ENCODE measurements at places on chromosomes 6 and 20.

DNA sequence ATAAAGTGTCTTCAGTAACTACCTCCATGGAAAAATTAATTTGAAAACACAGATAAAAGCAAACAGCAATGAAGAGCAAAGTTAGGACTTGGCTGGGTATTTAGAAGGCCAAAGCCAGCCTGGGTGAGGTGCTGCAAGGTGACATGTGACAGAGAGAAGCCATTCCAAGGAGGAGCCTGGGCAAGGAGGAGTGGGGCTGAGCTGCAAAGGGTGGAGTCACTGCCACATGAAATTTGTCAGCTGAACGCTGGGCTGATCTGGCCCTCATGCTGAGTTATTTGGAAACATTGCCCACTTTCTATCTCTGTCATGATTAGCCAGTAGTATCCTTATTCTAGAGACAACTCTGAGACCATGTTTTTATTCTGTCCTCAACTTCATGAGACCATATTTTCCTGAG lies 76.3 kb downstream of the PERP start:
- no peak for DNase-seq

- DNase-seq, result no peak
Observed at GRCh38 chr6:87803791-87804190, 101.8 kb upstream of the AKIRIN2 start.

DNA sequence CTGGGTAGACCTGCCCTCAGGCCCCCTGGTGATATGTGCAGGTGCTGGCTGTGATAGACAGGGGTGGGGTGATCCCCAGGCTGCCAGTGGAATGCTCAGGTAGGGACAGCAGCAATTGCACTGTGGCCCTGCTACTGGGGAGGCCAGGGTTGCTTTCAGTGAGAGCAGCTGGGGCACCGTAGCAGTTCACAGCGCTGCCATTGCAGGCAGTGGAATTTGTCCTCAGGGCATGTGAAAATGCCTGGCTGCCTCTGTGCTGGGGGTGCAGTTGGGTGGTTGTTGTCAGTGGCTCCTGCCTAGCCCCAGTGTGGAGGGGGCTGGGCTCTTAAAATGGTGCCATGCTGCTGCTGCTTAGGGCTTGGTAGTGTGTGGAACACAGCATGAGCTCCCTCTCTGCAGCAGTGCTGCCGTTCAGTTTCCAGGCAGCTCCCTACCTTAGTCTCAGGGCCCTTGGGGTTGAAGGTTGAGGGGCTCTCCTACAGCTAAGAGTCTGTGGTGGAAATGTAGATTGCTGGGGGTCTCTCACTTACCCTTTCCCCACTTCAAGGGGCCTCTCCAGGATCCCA lies 23.6 kb downstream of the GJA10 start:
- no peak for DNase-seq

- DNase-seq, result peak; percentile 76
Observed at GRCh38 chr20:46085179-46085851, 4.4 kb downstream of the NCOA5 start.

- DNase-seq, result peak; percentile 70
Observed at GRCh38 chr6:8080362-8081151, 16.4 kb upstream of the BLOC1S5 start.

- peak; percentile 73 for DNase-seq
Observed at GRCh38 chr6:160386869-160387530, 38.8 kb downstream of the SLC22A3 start.

DNA sequence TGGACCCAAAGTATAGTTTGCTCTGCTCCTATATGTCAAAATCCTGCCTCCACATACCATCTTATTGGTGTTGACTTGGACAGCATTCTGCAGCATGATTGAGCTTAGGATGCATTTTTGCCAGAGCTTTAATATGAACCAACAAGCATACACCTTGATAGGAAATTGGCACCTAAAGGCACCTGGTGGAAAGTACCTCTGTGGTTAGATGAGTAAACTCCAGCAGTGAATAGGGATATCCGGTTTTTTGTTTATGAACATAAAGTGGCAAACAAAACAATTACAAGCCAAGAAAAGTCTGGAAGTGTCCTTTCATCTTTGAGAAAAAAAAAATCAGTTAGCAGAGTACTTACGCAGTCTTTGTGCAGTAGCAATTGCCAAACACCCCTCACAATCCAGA lies 6.2 kb upstream of the CYP24A1 start:
- no peak for DNase-seq

- peak; percentile 27 for DNase-seq
Observed at GRCh38 chr6:29967379-29968010, 25.2 kb downstream of the HLA-A start.

DNA sequence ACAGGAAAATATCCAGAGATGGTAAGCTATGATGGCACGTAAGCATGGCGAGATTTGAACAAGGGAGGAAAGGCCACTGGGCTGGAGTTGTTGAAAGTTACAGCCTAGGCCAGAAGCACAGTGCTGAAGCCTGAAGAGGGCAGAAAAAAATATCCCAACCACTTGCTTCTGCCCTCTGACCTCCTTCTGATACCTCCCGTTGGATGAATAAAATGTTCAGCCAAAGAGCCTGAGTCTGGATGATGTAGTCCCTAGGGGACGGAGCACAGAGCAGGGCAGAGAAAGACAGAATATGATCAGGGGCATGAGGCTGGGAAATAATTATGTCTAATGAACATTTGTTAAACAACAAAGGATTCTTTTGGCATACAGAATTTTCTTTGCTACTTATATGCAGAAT lies 19.7 kb downstream of the KLHL31 start:
- DNase-seq, result no peak

DNA sequence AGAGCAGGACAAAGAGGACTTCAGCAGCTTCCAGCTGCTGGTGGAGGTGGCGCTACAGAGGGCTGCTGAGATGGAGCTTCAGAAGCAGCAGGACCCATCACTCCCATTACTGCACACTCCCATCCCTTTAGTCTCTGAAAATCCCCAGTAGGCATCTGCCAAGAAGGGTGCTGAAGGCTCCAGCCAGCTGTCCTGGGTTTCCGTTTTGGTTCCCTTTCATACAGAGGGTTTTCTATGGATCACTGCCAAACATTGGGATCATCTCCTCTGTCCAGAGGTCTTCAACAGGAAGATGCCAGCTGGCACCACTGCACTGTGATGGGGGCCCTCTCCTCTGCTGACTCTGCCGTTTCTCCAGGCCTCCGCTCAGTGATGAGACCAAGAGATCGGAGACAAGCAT lies 14.3 kb upstream of the RAB5IF start:
- DNase-seq, result no peak

- no peak for DNase-seq
Observed at GRCh38 chr20:58579819-58580473, 64.7 kb upstream of the APCDD1L start.

DNA sequence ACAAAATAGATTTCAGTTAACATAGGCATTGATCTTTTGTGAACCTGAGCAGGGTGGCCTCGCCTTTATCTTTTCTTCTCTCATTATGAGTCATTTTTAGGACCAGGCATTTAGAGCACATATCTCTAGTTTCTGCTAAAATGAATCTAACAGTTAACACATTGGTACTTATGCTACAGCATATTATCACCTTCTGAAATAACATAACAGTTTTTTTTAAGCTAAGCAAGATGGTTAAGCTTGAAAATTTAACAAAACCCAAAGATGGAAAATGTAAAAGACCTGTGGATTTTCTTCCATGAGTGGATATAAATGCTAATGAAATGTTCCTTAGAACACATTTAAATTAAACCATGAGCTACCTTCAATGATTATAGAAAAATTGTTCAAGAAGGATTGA lies 487.1 kb upstream of the RNF217 start:
- no peak for DNase-seq

GRCh38 chr6:26092443-26092842 lies 5.2 kb downstream of the HFE start:
- DNase-seq, result no peak

DNA sequence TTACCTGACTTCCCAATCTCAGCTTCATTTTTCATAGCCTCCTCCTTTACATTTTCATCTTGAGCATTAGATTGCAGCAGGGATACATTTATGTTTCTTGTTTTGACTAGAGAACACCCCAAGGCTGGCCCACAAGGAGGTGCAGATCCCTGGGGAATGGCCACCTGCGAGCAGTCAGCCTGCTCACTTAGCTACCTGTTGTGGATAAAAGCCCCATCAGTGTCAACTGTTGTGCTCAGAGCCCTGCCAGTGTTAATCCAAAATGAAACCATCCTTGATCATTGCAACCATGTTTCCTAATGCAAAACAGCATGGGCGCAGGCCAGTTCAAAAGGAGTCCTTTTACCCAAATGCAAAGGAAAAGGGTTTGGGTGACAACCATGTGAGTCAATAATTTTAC lies 50.8 kb downstream of the CNR1 start:
- DNase-seq, result no peak

GRCh38 chr6:71529769-71530168 lies 241.2 kb downstream of the OGFRL1 start:
- DNase-seq, result no peak

GRCh38 chr6:93059911-93060310 lies 359.4 kb downstream of the EPHA7 start:
- no peak for DNase-seq

- no peak for DNase-seq
Observed at GRCh38 chr6:81656231-81656630, 96.2 kb downstream of the TENT5A start.

- no peak for DNase-seq
Observed at GRCh38 chr6:16420715-16421461, 182.5 kb downstream of the GMPR start.

DNA sequence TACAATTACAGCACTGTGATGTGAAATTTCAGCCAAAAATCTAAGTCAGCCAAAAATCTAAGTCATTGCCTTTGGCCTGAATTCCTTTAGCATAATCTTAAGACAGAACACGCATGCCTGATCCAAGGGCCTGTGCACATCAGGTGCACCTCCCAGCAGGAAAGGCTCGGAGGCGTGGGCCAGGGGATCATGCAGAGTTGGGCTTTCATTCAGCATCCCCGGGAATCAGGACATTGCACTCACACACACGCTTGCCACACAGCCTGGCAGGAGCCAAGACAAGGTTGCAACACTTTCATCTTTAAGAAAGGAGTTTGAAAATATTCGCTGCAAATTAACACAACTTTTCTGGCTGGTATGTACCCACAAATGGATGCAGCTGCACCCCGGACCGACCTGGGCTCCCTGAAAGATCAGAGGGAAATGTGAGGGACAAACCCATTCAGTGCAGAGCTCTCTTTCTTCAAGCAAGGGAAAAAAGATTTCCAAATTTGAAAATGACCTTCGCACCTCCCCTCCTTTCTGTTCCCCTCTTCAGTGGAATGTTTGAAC lies 48.8 kb downstream of the ERMARD start:
- no peak for DNase-seq

DNA sequence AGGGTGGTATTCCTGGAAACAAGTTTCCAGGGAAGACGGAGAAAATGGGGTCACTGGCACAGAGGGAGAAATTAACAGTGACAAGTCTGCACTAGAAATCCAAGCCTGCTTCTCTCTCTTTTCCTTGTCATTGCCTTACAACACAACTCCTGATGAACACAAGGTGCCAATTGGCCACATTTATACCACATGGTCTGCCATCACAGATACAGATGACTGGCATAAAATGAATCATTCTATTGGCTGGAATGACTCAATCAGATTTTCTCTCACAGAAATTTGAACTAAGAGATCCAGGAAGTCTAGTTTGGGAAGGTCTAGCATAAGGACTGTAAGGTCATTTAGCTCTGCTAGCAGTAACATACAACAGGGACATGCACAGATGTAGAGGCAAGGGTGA lies 190.3 kb downstream of the LINC00237 start:
- DNase-seq, result peak; percentile 33

- DNase-seq, result no peak
Observed at GRCh38 chr6:17450397-17450796, 57.0 kb downstream of the CAP2 start.

- DNase-seq, result no peak
Observed at GRCh38 chr20:62804627-62805154, at the start of gene OGFR. TSS of gene OGFR (plus strand) at chr20:62804835. CDS start at chr20:62804860, 25 bp downstream.

DNA sequence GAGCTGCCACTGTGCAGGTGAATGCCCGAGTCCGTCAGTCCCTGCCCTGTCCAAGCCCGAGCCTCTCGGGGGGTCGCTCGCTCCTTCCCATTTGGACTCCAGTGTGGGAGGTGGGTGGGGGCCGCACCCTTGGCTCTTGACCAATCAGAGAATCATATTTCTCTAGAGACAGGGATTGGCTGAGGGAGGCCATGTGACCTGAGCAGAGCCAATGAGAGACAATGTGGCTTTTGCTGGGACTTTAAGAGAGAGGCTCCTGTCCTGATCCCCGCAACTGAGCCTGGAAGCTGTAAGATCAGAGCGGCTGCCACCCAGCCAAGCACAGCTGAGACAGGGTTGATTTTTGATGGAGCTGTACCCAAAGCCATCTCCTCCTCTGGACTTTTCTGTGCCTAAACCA lies 199.3 kb downstream of the TFAP2C start:
- no peak for DNase-seq

DNA sequence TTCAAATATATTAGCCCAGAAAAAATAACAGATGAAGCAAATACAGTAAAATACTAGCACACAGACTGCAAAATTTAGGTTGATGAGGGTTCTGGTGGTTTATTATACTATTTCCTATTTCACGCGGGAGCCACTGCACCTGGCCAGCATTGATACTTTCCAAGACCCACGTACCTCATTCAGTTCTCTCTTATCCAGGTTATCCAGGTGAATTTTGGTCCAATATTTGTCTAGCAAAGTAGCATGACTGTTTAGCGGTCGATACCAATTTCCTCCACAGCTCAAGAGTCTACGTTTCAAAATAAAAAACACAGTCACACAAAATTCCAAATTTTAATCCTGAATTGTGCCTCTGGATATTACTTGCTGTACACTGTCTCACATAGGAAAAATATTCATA lies 34.8 kb downstream of the MDN1 start:
- DNase-seq, result no peak

- DNase-seq, result no peak
Observed at GRCh38 chr6:136304410-136304809, 14.8 kb upstream of the BCLAF1 start.

DNA sequence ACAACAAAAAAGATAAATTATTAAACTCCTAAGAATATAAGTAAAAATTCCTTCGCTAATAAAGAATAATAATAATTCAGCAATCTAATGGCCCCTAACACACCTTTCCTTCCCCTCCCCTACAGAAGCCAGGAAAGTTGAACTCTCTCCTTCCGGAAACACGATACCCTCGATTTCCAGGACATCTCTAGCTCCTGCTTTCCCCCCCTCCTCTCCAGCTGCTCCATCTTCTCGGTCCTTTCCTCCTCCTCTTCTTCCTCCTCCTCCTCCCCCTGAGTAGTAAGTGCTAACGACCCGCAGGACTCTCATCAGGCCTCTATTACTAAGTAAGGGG lies 603 bp downstream of the TASP1 start:
- peak; percentile 44 for DNase-seq

DNA sequence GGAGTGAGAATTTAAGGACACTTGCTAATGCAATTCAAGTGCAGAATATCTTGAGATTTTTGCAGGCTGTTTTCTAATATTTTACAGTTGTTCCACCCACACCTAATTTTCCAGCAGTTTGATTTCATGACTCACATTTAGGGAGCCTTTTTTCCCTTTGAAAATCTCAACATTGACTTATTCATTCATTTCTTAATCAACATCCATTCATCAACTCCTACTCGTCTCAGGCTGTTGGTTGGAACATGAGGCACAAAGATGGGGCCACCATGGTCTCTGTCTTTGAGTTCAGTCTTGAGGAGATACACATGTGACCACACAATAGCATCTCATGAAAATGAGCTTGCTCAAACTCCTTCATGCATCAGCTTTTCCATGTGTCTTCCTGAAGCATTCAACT lies 135.6 kb downstream of the UNC5CL start:
- no peak for DNase-seq

GRCh38 chr6:133977983-133978895 lies 25.2 kb downstream of the TBPL1 start:
- peak; percentile 41 for DNase-seq

- peak; percentile 38 for DNase-seq
Observed at GRCh38 chr20:47956268-47956995, 171.2 kb upstream of the SULF2 start.

- DNase-seq, result no peak
Observed at GRCh38 chr20:49658508-49658907, 55.2 kb downstream of the B4GALT5 start.
